ENCODE measurements at places on chromosomes 3 and 15.

DNA sequence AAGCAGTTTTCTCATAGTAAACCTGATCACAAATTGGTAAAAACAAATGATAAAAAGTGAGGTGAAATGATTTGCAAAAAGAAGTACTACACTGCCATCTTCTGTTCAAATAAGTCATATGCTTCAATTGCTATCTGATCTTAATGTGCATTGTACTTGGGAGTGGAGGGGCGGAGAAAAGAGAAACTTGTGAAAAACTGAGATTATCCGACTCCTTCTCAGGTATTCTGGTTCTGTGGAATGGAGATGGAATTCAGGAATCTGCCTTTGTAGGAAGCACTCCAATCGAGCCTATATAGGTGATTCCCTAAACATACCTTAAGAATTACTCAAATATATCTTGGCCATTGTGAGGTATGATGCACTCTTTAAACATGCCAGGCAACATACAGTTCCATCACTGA, 180.6 kb downstream of the CHL1 start:
- peak; percentile 16 for DNase-seq

DNA sequence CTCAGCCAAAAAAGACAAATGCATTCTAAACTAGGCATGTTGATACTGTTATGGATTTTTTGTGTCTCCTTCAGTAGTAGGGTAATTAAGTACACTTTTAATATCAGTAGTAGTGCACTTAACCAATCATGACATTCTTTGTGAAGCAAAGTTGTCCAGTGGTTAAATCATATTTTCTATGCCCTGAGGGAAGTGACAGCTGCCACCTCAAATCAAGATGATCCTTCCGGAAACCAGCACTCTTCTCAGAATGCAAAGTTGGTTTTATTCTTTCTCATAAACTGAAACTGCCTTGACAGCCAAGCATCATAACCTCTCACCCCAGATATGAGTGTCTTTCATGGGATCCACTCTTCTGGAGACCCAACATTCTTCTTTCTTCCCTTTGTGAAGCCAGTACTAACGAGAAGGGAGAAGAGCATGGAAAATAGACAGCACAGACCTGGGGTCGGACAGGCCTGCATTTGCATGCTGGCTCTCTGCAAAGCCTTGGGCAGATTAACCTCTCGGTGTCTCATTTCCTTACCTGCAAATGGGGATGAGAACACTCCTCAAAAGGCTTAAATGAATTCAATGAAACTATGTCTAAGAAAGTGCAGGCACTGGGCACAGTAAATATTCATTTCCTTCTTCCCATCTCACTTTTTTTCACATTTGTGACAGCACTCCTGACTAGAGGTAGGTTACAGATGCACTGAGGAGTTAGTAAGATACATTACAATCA, 13.2 kb downstream of the AAGAB start:
- no peak for DNase-seq

- no peak for DNase-seq
Measured at GRCh38 chr15:88615303-88616107, 5.6 kb upstream of the AEN start.

GRCh38 chr3:12870942-12871341, 29.6 kb upstream of the RPL32 start:
- DNase-seq = no peak

- no peak for DNase-seq
Measured at GRCh38 chr3:17478673-17479072, 263.8 kb downstream of the TBC1D5 start.
